GM23248 (cell line): ENCODE measurements at places on chromosomes 16 and 17. TPM values are rescaled to one million over a fixed set of nuclear protein-coding genes. Genes with fewer than 3 reads are reported as not detected.

Gene MYH13
- 0.03 TPM in 1 of 2 replicates, not detected in the other for polyA plus RNA-seq

Gene CTF1
- polyA plus RNA-seq = 2.0 and 2.1 TPM in 2 replicates

Gene SLC16A13
- 0.87 and 1.1 TPM in 2 replicates for polyA plus RNA-seq

Gene KREMEN2
- not detected in 2 replicates for polyA plus RNA-seq

Gene DNASE1L2
- polyA plus RNA-seq = 0.80 and 0.89 TPM in 2 replicates

Gene NUDT7
- 6.2 and 7.9 TPM in 2 replicates for polyA plus RNA-seq

Gene KRTAP3-2
- polyA plus RNA-seq = not detected in 2 replicates
